ENCODE measurements at places on chromosomes 12 and 14.

- DNase-seq, result no peak
Observed at GRCh38 chr12:117148642-117149041, 41.6 kb downstream of the FBXO21 start.

DNA sequence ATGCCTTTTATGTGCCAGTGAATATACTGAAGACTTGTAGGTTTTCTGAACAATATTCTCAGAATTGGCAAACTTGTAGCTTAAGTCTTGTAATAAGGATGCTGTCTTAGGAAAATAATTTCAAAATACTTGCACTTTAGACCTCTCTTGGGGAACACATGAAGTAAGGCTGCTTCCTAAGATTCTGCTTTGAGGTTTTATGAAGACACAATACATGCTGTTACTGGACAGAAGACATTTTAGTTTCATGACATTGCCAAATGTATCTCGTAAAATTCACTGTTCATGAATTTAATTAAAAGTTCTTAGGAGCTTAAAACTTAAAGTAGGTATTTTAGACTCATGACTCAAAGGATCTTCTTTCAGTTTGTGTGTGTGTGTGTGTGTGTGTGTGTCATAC lies 80.7 kb downstream of the RAD51B start:
- no peak for DNase-seq

- peak; percentile 78 for DNase-seq
Observed at GRCh38 chr12:32671930-32672780, 6.9 kb upstream of the DNM1L start.

DNA sequence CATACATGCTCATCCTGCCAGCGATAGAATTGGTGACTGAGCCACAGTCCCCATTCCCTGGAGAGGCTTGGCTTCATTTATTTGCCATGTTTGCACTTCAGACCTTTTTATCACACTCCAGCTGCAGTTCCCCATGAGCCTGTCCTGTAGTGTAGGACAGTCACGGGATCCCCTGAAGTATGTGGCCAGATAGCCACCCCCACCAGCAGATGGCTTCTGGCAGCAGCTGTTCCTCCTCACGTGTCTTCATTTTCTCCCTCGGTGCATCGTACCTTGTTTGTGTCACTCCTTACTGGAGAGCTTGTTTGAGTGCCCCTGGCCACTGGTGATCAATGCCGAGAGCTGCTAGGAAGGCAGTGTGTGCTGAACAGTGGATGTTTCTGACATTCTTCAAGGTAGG lies 40.2 kb downstream of the UBE3B start:
- no peak for DNase-seq

GRCh38 chr12:23066095-23066494 lies 441.1 kb downstream of the ETNK1 start:
- DNase-seq, result no peak

- no peak for DNase-seq
Observed at GRCh38 chr14:51305751-51306150, 65.7 kb downstream of the TMX1 start.

DNA sequence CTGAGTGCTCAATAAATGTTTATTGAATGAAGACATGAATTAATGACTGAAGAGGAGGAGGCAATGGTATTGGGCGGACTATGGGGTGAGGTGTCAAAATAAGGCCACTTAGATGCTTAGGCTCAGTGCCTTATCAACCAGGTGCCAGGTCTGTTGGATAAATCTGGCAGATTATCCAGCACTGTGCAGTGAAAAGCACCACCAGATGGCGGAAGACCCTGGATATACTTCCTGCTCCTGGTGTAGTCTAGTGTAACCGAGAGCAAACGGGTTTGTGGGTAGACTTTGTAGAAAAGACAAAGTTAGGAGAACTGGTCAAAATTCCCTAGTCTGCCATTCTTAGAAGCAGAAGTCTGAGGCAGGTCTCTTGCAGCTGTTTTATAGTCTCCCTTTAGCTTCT lies 306.3 kb downstream of the ATP23 start:
- peak; percentile 10 for DNase-seq

GRCh38 chr12:103498990-103499389 lies 3.2 kb upstream of the C12orf42 start:
- DNase-seq, result no peak

GRCh38 chr14:69943084-69943780 lies 64.0 kb downstream of the SMOC1 start:
- no peak for DNase-seq

- no peak for DNase-seq
Observed at GRCh38 chr12:31645924-31646323, 13.6 kb upstream of the ETFBKMT start.

GRCh38 chr12:24522736-24523135 lies 426.2 kb downstream of the BCAT1 start:
- DNase-seq, result no peak

DNA sequence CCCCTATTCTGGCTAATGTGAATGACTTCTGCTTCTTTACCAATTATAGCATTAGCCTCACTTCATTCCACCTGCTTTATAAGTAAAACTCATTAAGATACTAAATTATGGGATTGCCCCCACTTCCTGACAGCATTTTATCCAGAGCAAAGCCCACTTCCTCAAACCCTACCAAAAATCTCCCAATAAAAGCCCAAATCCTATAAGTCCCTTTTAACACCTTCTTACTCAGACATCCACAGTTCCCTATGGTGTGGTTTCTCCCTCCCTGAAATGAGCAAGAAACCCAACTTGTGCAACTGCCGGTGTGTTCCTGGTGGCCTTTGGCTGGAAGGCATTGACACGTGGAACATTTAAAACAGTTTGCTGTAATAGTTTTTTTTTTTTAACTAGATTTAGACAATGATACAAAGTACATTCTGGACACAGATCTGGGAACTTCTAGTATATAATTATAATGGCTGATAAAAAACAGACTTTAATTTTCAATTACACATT lies 53.1 kb downstream of the BRMS1L start:
- DNase-seq, result no peak

Data from H7 (cell line).